ENCODE measurements at places on chromosomes 5 and 9.

- no peak for DNase-seq
Observed at GRCh38 chr5:57302643-57303042, 128.8 kb downstream of the GPBP1 start.

DNA sequence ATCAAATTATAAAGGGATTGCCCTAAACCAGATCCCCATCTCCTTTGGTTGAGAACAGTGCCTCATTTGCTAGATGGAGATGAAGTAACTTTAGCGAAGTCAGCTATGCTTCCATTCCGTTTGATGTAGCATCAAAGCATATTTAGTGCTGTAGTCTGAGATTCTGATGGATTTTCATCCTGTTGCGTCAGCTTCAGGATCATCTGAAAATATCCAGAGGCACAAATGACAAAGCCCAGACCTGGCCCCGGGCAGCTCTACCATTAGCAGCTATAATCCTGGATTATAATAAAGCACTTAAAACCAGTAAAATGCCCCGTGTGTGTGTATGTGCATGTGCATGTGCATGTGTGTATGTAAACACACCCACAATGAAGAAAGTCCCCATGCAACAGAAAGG, 44.7 kb downstream of the ERAP1 start:
- no peak for DNase-seq

DNA sequence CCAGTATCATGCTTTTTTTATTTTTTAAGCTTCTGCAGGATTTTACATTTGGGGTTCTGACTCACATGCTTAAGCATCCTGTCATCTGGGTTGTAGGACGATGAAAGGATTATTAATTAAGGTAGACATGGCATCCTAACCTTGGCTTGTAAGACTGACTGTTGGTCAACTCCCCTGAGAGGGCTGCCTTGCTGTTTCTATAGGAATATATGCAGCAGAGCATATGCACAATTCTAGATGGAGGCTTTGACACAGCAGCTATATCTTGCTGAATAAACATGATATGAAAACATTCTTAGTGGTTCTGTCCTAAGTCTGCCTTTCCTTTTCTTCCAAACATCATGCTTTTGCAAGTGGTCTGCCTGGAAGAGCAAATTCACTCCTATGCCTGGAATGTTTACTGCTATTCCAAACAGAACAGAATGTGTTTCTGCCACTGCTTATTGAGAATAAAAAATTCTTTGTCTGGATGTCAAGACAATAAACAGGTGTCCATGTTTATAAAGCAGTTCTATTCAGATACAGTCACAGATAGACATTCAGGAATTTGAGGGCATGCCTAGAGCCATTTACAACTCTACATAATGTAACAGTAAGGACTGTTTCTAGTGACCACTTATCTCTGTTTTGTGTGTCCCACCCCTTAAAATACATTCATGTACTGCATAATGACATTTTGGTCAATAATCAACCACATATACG, 166.2 kb upstream of the PPP2R2B start:
- no peak for DNase-seq

GRCh38 chr9:115327436-115328122, 209.6 kb upstream of the TNC start:
- DNase-seq = no peak

GRCh38 chr5:133454442-133454841, 157.9 kb downstream of the FSTL4 start:
- DNase-seq = no peak

- DNase-seq = no peak
Observed at GRCh38 chr5:23332650-23333251, 174.7 kb upstream of the PRDM9 start.

GRCh38 chr5:147819261-147819770, 12.2 kb downstream of the SPINK1 start:
- DNase-seq = no peak
